ENCODE measurements at places on chromosomes 2 and 18.

DNA sequence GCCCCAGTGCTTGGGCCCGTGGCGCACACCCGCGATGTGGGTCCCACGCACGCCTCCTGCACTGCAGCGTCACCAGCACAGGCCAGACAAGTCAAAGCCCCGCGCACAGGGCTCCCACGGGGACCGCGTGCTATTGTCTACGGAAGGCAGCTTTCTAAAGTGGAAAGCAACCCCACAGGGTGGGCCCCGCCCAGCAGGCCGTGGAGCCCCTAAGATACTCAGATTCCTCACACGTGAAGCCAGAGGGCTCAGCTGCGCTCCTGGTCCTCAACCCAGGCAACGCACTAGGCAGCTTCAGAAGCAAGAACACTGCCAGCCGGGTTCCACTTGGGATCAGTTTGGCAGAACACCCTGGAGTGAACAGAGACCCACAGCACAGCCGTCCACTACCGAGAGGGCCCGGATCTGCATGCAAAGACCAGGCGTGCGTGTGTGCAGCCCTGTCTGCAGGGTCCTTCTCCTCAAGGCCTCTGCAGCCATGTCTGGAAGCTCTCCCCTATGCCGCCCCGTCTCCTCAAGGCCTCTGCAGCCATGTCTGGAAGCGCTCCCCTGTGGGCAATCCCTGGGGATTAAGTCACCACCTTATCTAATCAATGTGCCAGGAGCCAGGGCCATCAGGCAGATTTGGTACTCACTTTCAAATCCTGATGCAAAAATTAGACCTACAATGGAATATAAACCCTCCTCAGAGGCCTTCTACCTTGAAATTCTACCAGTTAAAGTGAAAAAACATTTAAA, 231.3 kb downstream of the HDAC4 start:
- no peak for DNase-seq

- no peak for DNase-seq
These were observed 159.7 kb downstream of the SPAG16 start for GRCh38 chr2:213443921-213444320.

DNA sequence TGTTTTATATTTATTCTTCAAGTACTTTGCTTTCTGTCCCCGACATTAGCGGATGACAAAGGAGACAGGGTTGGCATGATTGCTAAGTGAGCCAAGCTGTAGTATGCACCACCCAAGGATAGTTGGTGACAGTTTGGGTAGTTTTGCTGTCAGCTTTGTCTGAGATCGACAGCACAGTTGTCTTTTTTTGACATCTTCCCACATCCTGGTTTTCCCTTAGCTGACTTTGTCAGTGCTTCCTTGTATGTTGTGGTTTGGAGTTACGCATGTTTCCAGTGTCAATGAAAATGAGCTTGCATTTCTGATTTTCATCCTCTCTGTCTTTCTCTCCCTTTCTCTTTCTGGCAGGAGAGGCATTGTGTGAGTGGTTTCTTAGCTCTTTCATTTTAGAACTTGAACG, 44.6 kb upstream of the DOCK10 start:
- DNase-seq, result no peak

GRCh38 chr2:137677466-137677865, 286.8 kb upstream of the HNMT start:
- no peak for DNase-seq

GRCh38 chr2:121653035-121653434, 3.8 kb upstream of the CLASP1 start:
- no peak for DNase-seq

- no peak for DNase-seq
These were observed 69.9 kb upstream of the FSIP2 start for GRCh38 chr2:185668710-185669109.

- DNase-seq, result no peak
These were observed 3.3 kb downstream of the PTGR3 start for GRCh38 chr18:75205514-75206132.

DNA sequence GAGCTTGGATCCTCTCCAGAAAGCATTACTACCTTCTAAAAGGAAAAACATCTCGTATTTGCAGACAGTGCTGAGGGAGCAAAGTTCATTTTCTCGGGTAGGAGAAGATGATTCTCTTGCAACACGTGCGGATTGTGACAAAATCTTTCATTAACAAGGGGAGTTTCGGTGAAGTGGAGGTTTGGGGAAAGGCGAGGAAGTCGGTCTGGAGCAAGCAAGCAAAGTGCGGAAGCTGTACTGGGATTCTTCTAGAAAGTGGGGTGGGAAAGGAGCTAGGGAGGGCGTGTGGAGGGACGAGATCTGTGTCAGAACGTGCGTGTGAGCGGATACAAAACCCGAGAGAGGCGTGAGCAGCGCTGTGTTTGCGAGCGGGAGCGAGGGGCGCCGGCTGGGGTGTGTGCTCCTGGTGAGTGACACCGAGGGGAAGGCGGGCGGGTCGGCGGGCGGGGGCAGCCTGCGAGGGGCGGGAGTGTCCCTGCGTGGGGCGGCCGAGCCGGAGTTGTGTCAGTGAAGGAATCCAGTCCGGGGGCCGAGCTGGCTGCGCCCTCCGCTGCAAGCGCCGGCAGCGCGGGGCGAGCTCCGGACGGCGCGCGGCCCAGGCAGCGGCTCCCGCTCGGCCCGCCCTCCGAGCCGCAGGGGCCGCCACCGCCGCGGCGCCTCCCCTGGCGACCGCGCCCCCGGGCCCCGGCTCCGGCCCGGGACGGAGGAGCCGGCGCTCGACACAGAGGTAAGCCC, at the start of gene SPATS2L:
TSS of gene SPATS2L (plus strand) at position 498 of the 735 bp plus-strand sequence. CDS start 82,552 bp downstream, outside the sequence.
- peak; percentile 43 for DNase-seq

DNA sequence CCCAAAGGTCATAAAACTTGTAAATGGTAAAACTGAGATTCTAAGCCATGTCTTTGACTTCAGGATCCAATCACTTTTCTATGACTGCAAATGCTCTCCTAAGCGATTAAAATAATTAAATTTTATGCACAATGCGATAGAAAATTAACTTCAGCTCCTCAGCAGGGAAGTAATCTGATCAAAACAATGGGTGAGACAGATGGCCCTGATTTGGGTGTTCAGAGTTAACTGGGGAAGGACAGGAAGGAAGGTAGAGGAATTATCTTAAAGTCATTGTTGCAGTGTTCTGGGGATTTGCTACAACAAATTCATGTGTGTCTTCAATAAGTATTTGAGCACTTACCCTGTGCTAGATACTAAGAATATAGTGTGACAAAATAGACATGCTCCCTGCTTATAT, 446.0 kb upstream of the MEX3C start:
- DNase-seq, result no peak

- DNase-seq, result no peak
These were observed 99.1 kb downstream of the SH3BP4 start for GRCh38 chr2:235050980-235051351.

GRCh38 chr2:108616751-108617161, 82.5 kb downstream of the LIMS1 start:
- no peak for DNase-seq

- no peak for DNase-seq
These were observed 404.3 kb upstream of the VWC2L start for GRCh38 chr2:214006601-214007000.

DNA sequence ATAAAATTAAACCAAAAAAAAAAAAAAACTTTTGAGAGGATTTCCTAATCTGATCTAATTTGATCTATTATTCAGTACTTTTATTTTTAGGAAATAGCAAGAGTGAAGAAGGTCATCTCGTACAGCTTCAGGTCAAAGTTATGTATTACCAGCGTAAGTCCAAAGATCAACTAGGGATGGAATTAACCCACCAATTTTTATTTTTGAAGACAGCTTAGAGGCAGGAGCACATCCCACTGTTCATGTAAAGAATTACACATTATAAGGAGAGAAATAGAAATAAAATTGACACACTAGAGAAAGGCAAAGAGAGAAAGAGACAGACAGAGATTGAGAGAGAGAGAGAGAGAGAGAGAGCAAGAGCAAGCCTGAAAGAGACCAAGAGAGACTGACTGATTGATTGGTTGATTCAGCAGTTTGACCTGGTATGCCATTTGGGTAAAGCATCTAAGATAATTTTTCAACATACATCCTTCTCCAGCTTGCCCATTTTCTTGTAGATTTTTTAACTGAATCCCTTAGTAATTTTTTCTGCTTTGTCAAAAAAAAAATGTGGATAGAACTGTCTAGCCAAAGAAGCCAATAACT, 25.1 kb downstream of the DOCK10 start:
- DNase-seq, result no peak

- peak; percentile 72 for DNase-seq
These were observed 95.6 kb downstream of the TNFRSF11A start for GRCh38 chr18:62420513-62421209.

GRCh38 chr18:69400253-69400975, at the start of gene DOK6:
DOK6 (plus strand) TSS chr18:69400888.
- DNase-seq, result no peak

DNA sequence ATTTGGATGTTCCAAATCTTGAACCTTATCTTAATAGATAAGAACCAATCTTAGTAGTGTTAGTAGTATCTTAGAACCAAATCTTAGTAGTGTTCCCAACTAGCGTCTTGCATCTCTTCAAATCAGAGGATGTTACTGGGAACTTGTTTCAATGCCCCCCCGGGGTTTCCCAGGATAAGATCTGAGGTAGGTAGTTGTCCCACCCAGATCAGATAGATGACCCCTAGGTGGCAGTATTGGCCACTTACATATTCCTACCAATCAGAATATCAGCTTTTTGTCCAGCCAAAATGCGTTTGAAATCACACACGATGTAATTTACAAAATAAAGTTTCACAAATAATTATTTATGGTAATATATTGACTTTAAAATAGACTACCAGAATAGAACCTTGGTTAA, 314.8 kb downstream of the MBD2 start:
- DNase-seq, result no peak

DNA sequence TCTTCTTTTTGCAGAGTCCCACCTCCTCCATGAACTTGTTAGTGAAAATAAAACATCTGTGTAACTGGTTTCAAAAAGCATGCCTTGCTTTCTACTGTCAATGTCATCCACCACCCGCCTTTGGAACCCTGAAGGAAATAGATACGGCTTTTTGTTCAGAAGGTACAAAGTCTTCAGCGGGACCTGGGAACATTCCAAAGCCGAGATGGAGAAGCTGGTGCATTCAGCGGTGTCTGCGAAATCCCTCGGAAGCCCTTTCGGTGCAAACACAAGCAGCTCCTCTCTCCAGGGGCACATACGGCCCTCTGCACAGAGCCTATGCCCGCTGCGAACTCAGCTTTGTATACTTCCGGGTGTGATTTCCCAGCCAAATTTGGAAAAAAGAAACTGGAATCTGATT, 555.8 kb upstream of the SALL3 start:
- DNase-seq, result no peak

GRCh38 chr2:215816424-215816823, 196.9 kb downstream of the MREG start:
- DNase-seq, result no peak

DNA sequence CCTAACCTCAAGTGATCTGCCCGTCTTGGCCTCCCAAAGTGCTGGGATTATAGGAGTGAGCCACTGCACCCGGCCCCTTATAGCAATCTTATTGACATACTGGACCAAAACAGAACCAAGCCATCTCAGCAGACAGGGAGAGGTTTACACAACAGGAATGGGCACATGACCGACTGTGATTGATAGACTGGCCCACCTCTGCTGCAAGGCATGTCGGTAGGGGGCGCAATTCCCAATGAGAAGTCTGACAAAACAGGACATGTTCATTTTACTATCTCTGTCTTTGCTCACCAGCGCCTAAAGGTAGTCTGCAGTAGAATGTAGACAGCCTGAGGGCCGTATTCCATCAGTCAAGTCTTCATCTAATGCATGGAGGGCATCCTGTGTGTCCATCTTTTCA, 2.0 kb downstream of the LYPD6B start:
- peak; percentile 9 for DNase-seq

DNA sequence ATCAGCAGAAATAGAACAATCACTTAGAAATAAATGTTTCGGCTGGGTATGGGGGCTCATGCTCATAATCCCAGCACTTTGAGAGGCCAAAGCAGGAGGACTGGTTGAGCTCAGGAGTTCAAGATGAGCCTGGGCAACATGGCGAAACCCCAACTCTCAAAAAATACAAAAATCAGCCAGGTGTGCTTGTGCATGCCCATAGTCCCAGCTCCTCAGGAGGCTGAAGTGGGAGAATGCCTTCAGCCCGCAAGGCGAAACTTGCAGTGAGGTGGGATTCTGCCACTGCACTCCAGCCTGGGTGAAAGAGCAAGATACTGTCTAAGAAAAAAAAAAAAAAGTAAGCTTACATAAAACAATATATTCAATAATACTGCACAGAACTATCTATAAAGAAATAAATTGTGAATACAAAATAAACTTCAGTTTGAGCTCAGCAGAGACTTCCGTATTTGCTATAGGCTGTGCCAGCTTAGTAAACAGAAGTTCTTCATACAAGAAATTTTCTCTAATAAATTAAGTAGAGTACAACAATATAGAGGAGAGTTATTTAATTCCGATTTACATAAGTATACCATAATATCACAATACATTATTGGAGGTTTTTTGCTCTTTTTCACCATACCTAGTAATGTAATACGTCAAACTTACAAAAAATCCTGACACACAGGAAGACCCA, 43.6 kb downstream of the SRBD1 start:
- DNase-seq, result no peak

DNA sequence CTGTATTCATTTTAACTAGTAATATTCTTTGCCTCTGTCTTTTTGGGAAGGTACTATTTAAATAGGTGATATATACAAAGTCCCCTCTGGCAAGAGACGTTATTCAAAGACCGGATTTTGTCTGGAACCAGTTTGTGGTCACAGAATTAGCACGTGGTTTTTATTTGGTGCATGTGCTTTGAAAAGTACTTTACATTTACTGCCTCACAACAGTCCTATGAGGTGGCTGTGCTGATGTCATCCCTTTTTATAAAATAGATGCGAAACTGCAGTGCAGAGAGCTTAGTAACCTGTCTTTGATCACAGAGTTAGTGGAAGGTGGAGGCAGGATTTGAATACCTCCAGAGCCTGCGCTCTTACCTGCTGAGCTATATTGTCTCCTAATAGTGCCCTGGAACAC, 4.0 kb downstream of the LPIN1 start:
- DNase-seq, result no peak

DNA sequence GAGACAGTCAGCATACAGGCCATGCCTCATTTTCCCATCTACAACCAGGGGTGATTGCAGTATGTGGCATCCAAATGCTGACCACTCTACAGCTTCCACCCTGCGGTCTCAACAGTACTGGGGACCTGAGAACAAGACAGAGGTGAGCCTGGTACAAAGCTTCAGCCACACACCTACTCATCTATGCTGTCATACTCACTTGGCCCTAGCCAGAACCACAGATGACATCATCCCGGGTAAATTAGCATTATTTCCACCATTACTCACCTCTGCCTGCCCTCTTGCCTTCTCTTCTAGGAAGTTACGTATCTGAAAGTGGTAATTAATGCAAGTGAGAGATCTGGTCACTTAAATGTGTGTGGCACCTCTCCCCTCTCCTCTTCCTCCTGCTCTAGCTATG, 208.2 kb upstream of the ARL4C start:
- DNase-seq, result no peak

GRCh38 chr2:197209742-197210408, 100.7 kb downstream of the ANKRD44 start:
- DNase-seq, result peak; percentile 44

- DNase-seq, result no peak
These were observed 112.0 kb downstream of the EXOC6B start for GRCh38 chr2:72713857-72714256.
